Iris pigment epithelial cell (primary cell): ENCODE measurements at places on chromosomes 12 and 14.
A peak's percentile ranks its signal among the peaks of the same experiment; 100 is the strongest.

- peak; percentile 70 for DNase-seq
Observed at GRCh38 chr14:28635387-28635786, 131.2 kb upstream of the FOXG1 start.

- peak; percentile 30 for DNase-seq
Observed at GRCh38 chr12:2494486-2495192, 300.1 kb upstream of the FKBP4 start.

DNA sequence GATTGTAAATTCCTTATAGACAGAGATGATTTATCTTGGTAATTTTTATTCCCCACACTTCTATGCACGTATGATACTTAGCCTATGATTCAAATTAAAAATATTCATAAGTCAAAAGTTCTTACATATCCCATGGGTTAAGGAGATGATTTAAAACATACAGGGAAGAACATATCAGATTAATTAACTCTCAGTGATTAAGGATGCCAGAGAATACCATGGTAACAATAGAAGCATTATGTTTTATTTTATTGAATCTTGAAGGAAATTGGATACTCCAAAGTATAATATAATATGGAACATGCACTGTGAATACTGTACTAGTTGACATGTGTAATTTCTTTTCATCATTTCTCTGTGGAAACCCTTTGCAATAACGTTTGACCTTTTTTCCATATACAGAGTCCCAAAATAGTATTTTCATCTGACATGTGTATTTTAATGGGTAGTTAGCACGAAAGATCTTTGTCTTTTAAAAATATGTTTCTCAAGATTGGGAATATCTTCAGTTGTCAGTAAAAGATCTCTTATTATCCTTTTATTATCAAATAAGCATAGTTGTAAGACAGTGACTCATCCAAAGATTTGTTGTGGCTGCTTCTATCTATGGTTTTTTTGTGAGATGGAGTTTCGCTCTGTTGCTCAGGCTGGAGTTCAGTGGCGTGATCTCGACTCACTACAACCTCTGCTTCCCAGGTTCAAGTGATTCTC lies 166.7 kb downstream of the RAD51B start:
- peak; percentile 87 for DNase-seq

DNA sequence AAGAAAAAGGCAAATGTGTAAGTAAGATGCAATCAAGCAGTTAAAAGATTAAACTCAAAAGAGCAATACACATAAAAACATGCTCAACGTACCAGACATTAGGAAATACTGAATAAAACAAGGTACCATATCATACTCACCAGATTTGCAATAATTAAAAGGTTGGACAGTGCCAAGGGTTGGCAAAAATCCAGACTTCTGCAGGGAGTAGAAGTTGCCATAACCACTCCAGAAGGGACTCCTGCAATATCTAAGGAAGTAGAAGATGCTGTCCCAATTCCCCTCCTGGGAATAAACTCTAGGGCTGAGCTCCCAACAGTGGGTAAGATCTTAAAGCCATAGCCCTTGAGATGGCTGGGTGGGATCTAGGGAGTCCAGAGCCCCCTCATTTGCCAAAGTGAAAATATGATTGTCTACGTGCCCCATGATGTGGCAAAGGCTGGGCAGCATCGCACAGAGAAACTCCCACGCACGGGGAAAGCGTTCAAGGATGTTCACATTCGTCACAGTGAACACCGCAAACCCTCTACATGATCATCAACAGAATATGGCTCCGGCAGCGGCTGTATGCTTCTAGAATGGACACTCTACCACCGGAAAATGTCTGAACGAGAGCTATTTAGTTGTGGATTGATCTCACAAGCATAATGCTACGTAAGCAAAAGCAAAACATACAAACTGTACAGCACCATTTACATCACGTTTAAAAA lies 12.3 kb downstream of the KCTD10 start:
- DNase-seq = no peak

DNA sequence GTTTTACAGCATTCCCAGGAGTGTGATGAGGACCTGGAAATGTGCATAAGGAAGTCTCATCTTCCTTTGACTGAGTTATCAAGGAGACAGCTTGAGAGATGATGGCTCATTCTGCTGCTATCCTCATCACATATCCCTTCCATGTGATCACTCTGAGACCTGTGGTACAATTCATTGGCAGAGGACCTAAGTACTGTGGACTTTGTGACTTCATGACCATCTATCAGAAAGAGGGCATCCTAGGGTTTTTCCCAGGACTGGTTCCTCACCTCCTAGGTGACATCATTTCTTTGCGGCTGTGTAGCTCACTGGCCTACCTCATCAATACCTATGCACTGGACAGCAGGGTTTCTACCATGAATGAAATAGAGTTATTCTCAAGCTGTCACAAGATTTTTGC lies 172.1 kb upstream of the PLEKHG7 start:
- DNase-seq = no peak

DNA sequence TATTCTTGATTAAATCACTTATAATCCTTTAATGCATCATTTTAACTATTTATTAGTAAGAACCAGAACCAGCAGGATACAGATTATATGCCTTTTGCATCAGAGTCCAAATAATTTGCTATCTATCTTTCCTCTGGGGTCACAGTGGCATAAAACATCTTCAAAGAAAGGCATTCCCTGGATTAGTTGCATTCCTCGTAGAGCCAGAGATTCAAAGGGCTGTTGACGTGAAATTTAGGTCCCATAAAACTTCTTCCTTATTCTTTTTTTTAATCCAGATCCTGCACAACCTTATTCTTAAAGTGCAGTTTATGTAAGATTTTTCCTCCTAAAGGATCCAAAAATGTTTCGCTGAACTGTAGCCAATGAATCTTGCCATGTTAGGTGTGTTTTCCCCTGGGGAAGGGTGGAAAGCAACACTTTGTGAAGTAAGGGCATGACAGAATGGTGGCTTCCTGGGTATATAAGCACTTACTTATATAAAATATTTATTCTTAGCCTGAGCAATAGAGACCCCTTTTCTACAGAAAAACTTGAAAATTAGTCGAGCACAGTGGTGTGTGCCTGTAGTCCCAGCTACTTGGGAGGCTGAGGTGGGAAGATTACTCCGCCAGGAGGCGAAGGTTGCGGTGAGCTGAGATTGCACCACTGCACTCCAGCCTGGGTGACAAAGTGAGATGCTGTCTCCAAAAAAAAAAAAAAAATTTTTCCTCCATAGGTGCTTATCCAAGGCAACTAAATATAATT lies 208.7 kb downstream of the PCNX1 start:
- no peak for DNase-seq

DNA sequence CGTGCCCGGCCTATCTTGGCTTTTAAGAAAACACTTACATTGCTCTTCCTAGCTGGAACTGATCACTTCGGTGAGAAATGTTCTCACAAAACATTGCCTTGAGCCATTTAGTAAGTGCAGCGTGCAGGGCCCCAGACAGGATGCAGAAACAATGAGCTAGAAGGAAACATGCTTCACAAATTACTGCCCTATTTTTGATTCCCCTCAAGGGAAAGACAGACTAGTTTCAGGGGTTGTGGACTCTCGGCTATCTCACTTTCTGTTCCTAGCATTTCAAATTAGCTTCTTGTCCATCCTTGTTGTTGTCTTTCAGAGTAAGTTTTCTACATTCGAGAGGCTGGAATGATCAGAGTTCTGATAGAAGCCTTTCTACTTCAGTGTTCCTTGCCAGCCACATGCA lies 21.6 kb downstream of the TGFB3 start:
- DNase-seq = no peak

DNA sequence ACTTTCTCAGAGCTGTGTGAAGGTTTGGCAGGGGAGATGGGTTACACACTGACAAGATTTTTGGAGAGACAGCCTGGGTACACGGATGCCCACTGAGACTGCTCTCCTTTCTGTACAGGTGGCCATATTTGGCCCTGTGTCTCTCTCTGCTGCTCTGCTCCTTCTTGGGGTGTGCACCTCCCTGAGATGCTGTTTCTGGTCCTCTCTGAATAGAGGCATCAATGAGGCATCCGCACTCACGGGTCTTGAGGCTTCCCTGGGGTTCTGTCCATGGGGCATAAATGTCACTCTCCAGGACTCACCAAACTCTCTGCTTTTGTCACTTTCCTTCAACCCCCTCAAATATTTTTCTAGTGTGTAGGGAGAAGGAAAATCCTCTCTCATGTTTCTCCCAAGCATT lies 77.5 kb downstream of the TTC8 start:
- no peak for DNase-seq
